ELF-1 (cell line): ENCODE measurements at places on chromosomes 2 and 18.

DNA sequence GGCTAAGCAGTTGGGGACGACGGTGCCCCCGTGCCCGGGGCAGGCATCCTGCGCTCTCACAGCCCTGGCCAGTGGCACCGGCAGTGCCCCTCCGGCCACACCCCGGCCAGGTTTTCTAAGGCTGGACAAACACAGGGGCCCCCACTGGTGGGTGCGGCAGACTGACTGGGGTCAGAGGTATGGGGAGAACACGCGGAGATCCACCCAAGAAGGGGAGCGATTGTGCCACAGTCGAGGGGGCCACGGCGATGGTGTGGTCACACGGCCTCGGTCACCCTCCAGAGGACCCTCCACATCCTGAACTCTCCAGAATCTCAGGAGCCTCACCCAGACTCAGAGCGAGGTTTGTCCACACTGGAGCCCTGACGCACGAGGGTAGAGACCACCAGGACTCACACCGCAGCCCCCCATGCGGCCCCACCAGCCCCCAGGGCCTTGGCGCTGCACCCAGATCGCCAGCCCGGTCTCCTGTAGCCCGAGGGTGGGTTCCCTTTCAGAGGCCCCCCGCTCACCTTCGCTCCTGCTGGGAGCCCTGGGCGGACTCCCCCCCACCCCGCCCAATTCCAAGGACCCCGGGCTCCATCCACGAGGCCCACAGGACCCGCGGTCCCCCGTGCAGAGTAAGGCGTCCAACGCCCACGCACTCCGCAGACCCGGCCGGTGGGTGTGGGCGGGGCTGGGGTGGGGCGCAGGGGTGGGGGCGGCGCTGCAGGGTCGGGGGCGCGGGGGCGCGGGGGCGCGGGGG, 15.2 kb downstream of the PDCD1 start:
- DNase-seq = no peak

- no peak for DNase-seq
Observed at GRCh38 chr2:96102596-96103186, 13.7 kb downstream of the ADRA2B start.

GRCh38 chr2:206993964-206994363, 54.6 kb downstream of the CPO start:
- no peak for DNase-seq

DNA sequence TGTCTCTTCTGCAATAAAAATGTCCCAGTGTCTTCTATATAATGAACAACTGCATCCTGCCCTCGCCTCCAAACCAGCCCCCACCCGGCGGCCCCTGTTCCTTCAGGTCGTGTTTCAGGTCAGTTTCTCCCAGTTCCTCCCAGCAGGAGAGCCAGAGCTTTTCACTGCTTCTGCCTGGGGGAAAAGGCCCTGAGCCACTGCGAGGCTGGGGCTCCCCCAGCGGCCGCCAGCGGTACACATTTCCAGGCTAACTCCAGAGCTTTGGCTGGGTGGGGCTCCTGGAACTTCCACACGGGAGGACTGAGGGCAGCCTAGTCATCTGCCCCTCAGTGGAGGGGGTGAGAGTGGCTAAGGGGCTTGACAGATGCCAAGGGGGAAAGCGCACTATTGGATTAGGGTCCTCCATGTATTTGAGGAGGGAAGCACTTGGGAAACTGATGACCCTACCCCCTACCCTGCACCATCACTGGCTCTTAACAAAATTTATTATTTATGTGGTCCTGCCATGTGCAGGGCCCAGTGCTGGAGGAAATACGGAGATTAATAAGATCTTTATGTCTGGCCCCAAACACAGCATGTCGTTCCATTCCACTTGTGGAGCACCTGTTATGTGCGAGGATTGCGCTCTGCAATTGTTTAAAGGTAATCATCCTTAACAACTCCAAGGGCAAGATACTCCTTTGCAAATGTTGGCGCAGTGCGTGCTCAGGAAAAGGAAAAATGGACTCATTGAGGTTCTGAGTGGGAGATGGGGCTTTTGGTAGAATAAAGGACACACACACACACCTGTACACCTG, 17.3 kb upstream of the CYS1 start:
- DNase-seq = peak; percentile 90

GRCh38 chr18:76886112-76886511, 63.8 kb downstream of the ZNF236 start:
- no peak for DNase-seq

- peak; percentile 65 for DNase-seq
Observed at GRCh38 chr18:13566941-13567746, 159.2 kb downstream of the FAM210A start.

- peak; percentile 97 for DNase-seq
Observed at GRCh38 chr2:237662671-237663093, 35.3 kb downstream of the LRRFIP1 start.

DNA sequence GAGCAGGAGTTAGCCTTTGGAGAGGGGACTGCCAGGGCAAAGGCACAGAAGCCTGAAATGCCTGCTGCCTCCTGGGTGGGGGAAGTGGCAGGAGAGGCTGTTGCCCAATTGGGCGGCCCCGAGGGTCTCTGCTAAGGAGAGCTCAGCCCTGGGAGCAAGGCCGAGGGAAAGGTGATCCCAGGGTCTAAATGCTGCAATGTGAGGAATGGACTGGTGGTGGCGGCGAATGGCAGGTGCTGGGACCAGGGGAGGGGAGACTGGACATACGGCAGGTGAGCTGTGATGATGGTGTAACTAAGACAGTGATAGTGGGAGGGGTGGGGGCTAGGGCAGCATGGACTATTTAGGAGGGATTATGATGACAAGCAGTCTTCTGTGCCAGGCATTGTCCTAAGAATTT, 104.0 kb downstream of the DYSF start:
- peak; percentile 24 for DNase-seq

DNA sequence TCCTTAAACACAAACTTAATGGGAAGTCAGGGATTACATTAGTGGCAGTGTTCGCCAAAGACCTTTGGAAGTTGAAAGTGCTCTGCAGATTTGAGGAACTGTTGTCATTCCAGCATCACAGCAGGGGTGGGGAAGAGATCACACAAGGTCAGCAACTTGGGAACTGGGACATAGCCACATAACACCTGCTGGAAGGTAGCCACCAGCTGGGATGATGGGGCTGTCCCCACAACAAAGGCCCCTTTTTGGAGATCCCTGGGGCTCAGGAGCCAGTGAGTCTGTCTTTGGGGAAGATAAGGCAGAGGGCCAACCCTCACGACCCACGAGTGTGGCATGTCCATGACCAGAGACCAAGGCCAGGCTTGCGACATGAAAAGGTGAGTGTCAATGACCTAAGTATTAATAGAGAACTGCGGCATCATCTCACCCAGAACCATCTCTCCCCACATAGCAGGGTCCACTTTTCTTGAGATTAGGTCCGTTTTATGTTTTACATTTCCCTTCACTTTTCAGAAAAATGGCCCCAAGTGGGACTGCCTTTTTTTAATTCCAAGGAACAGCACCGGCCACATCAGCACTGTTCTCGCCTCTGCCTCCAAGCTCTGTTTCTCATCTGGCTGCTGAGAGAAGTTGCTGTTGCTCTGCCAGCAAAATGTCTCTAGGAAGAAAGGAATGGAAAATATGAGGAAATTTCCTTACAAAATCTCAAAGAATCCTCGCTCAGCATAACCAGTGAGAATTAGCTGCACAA, 106.9 kb downstream of the GFPT1 start:
- no peak for DNase-seq

- DNase-seq = no peak
Observed at GRCh38 chr2:71856773-71857525, 290.7 kb downstream of the CYP26B1 start.

- DNase-seq = no peak
Observed at GRCh38 chr2:113253453-113253852, 25.3 kb downstream of the PAX8 start.

GRCh38 chr2:43399515-43400264, 173.3 kb upstream of the ZFP36L2 start:
- DNase-seq = no peak

- DNase-seq = no peak
Observed at GRCh38 chr2:78416625-78417300, 608.7 kb upstream of the REG3G start.

DNA sequence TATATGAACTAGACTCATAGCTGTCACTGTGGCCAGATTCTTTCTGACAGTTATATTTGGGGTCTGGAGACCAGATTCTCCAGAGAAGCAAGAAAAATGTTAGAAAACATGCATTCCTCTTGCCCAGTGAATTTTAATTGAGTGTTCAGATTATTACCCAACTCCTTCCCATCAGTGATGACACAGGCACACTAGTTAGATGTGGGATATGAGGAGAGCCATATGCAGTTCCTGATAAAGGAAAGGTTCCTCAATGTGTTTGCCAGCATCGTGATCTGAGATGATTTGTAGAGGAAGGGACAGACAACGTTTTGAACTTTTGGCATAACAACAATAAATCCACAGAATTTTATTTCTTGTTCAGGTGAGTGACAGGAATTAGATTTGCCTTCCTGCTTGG, 308.6 kb downstream of the PIEZO2 start:
- DNase-seq = no peak

DNA sequence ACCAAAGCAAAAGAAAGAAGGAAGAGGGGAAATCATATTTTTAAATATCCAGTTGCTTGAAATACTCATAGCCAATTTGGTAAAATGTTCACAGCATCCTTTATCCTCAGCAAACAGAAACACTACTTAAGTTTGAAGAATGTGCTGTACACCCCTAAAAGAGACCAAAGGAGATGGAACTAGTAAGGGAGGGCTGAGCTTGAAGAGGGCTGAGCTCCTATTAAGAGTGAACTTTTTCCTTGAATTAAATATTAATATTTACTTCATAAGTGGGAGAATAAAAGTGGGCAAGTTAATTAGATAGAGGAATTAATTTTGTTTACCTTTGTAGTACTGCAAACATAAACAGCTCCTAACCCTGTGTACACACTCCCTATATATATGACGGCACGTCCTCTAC, 7.0 kb downstream of the EVX2 start:
- no peak for DNase-seq

GRCh38 chr18:22101731-22102130, 67.7 kb upstream of the GATA6 start:
- no peak for DNase-seq

DNA sequence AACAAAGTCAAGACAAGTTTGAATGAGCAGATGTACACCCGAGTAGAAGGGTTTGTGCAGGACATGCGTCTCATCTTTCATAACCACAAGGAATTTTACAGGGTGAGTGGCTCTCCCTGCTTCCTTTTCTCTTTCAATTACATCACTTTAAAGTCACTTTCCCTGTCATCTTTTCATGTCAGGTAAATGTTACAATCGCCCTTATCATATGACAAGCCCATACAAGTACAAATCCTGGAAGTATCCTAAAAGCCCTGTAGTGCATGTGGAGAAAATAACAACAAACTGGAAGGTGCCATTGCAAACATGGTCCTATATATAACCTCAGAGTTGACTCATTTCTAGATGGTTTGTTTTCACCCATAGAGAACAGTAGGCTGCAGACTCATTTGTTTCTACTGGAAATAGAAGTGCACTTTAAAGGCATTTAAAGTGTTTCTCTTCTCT, 126.0 kb downstream of the SP100 start:
- no peak for DNase-seq

DNA sequence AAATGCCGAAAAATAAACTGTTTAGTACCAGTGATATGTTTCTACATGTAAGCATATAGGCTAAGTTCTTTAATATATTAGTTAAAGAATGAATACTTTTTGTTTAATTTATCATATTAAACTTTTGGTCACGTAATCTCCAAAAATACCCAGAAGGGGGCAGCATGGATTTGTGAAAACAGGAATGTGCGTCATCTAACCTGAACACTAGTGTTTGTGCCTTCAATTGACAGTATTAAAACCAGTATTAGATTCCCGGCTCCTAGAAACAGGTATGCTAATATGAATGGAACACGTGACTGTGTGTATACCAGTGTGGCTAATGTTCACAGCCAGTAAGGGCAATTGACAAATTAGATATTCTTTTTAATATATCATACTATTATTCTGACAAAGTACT, 51.8 kb downstream of the WDR7 start:
- DNase-seq = no peak

GRCh38 chr2:105371156-105371555, 27.7 kb downstream of the FHL2 start:
- DNase-seq = no peak

DNA sequence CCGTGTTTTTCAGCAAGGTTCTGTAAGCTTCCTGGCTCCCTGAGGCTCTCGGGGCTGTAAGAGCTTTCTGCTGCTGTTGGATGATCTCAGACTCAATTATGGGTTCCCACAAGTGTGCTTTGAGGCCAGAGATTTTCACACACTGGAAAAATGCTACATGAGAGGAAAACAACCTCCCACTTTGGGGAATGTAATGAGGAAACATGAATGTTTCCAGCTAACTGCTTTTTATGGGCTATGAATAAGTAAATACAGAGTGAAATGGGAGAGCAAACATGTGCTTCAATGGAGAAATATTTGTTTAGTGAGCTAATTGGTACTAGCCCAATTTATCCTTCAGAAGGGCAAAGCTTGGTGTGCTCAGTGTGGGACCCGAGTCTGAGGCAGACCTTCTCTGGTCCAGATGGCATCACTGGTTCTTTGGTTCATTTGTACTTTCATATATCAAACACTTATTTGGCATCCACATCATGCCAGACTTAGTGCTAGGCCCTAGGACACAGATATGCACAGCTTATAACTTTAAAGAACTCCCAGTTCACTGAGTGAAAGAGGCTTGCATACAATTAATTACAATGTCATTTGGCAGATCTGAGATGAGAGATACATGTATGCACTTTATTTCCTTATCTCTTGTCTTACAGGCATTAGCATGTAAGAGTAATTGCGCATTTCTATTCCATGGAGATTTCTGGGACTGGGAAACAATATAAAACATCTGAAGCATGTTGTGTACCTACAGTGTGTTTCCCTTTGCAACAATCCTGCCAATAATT, 248.8 kb downstream of the RDH14 start:
- no peak for DNase-seq

DNA sequence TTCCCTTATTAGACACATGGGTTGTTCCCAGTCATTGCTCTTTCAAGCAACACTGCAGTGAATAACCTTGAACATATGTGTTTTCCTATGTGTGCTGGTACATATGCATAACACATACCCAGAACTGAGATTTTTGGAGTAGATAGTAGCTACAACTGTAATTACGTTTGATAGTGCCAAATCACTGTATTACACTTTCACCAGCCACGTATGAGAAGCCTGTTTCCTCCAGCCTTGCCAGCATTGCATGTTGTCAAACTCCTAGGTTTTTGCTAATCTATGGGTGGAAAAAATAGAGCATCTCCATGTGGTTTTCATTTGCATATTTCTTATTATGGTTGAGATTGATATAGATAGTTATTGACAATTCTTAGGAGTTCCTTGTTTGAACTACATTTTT, 56.5 kb upstream of the ACSL3 start:
- DNase-seq = no peak

GRCh38 chr18:72742002-72742401, 125.8 kb downstream of the NETO1 start:
- no peak for DNase-seq

DNA sequence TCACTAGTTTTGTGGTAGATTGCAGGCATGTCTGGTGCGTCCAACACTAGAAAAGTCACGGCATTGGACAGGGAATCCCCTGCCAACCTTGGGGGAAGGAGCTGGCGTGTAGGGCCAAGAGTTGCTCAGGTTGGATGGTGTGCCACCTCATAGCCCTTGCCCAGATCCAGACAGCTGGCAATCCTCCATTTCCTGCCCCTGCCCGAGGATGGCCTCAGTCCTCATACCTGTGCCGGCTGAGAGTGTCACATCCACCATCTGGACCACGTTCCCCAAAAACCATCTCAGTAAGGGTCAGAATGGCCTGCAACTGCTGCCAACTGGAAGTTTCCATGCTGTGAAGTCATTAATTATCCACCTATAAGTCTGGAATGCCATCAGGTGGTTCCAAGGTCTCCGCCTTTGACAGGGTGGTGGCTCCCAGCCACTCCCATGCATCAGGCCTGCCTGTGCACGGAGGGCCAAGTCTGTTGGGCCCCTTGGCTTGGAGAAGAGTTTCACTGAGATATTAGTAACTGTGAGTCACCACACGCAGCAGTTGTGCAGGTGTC, 55.0 kb downstream of the IMPA2 start:
- no peak for DNase-seq
